ENCODE measurements at places on chromosomes 4 and X. TPM values are rescaled to one million over a fixed set of nuclear protein-coding genes. Genes with fewer than 3 reads are reported as not detected.

DNA sequence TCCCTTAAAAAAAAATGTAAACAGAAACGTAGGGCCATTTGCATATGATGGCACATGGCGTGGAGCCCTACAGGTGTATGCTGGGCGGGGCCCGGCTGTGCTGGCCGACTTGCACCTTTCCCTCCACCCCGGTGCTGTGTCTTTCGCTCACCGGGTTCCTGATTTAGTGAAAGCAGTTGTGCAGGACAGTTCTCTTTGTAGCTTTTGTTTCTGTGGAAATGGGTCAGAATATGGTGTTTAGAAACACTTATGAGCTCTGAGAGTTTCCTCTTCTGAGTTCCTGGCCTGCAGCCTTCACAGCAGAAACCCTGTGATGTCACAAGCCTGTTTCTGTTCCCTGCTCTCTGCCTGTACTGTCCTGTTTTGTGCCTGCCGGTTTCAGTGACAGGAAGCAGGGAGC is 22.5 kb upstream of the MSANTD1 start:
- peaks cover 32% of the 10 kb centered on the region for H3K36me3 ChIP-seq
- H3K27me3 ChIP-seq = peaks cover 1% of the 10 kb centered on the region
- no peak overlapping the region for H3K27ac ChIP-seq
- no peak for DNase-seq
- no peak overlapping the region for H3K4me3 ChIP-seq
- H3K4me1 ChIP-seq = peaks cover 12% of the 10 kb centered on the region

- peaks cover 6% of the 10 kb centered on the region for H3K4me1 ChIP-seq
- no peaks in the 10 kb centered on the region for H3K36me3 ChIP-seq
- H3K27me3 ChIP-seq = no peaks in the 10 kb centered on the region
- no peak overlapping the region for H3K27ac ChIP-seq
- DNase-seq = no peak
These were observed 2254.4 kb downstream of the ARAP2 start for GRCh38 chr4:33989820-33990443.

The DMRTC1B gene
- not detected for total RNA-seq

The SSX1 gene
- not detected for total RNA-seq

The CPE gene
- 0.09 TPM for total RNA-seq

DNA sequence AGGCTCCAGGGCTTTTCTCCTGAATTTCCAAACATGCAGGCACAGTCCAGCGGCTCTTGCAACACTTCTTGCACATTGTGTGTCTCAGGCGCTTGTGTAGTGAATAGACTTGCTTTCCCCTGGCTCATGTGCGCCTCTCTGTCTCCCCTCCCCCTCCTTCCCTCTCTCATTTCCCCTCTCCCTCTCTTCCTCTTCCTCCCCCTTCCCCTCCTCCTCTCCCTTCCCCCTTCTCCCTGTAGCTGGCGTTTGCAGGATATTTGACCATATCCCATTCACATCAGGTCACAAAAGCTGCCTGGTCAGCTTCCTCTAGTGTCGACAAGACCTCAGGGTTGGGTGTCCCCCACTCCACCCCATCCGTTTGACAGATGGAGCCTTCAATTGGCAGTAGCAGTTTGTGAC is 2.4 kb downstream of the CHST7 start:
- H3K4me3 ChIP-seq = peak overlapping the region; percentile 89
- H3K36me3 ChIP-seq = peaks cover 6% of the 10 kb centered on the region
- no peaks in the 10 kb centered on the region for H3K27me3 ChIP-seq
- peaks cover 30% of the 10 kb centered on the region for H3K4me1 ChIP-seq
- peak overlapping the region; percentile 95 for H3K27ac ChIP-seq

DNA sequence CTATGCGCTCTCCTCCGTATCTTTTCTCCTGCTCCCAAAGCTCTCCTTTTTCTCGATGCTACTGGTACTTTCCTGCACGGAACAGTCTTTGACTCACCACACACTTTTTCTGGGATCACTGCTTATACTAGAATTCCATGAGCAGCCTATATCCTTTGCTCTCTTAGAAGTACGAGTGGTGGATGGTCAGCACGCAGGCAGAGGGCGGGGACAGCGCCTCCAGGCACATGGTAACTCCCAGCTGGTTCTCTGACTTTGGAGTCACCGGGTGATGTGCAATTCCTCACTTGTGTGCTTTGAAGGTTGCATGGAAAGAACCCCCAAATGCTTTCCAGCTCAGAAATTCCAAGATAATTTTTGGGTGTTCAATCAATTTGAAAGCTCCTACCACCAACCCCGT is 56.0 kb downstream of the STX18 start:
- no peak overlapping the region for H3K4me3 ChIP-seq
- H3K27me3 ChIP-seq = peaks cover 3% of the 10 kb centered on the region
- H3K36me3 ChIP-seq = no peaks in the 10 kb centered on the region

DNA sequence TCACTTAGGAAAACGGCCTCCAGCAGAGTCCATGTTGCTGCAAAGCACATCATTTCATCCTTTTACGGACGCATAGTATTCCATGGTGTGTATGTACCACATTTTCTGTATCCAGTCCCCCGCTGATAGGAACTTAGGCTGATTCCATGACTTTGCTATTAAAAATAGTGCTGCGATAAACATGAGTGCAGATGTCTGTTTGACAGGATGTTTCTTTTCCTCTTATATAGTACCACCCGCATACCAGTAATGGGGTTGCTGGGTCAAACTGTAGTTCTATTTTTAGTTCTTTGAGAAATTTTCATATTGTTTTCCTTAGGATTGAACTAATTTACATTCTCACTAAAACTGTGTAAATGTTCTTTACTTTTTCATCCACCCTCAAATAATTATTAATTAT is 50.5 kb downstream of the VEGFC start:
- H3K36me3 ChIP-seq = peaks cover 42% of the 10 kb centered on the region
- H3K27me3 ChIP-seq = peaks cover 7% of the 10 kb centered on the region
- H3K27ac ChIP-seq = peak overlapping the region; percentile 75
- peak overlapping the region; percentile 28 for H3K4me3 ChIP-seq
- peaks cover 88% of the 10 kb centered on the region for H3K4me1 ChIP-seq

GRCh38 chr4:151324124-151324751 is 1.2 kb downstream of the SH3D19 start:
- H3K4me1 ChIP-seq = peaks cover 50% of the 10 kb centered on the region
- no peaks in the 10 kb centered on the region for H3K27me3 ChIP-seq
- no peaks in the 10 kb centered on the region for H3K36me3 ChIP-seq
- H3K27ac ChIP-seq = peak overlapping the region; percentile 13

GRCh38 chr4:113434247-113434587 is 327.3 kb downstream of the CAMK2D start:
- H3K36me3 ChIP-seq = no peaks in the 10 kb centered on the region
- peak overlapping the region; percentile 36 for H3K27ac ChIP-seq
- H3K4me3 ChIP-seq = no peak overlapping the region
- peak; percentile 29 for DNase-seq
- peaks cover 53% of the 10 kb centered on the region for H3K4me1 ChIP-seq
- H3K27me3 ChIP-seq = peaks cover 1% of the 10 kb centered on the region
